Posterior vena cava (tissue), 2 donors: ENCODE measurements at places on chromosomes 1 and 21.

DNA sequence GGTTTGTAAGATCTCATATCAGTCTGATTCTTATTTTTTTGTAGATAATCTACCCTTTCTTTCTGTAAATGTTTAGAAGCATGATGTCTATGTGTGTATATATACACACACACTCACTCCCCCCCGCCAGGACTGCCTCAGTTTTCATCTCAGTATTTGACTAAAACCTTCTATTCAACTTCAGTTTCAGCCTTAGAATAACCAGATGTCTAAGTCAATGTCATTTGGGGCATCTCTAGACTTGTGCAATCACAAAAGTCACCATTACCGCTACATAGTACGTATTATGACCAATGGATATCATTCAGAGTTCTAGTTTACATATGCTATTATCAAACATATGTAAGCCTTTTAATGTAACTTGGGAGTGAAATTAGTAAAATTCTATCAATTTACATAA lies 53.3 kb upstream of the BOLA1 start:
- no peak for DNase-seq

DNA sequence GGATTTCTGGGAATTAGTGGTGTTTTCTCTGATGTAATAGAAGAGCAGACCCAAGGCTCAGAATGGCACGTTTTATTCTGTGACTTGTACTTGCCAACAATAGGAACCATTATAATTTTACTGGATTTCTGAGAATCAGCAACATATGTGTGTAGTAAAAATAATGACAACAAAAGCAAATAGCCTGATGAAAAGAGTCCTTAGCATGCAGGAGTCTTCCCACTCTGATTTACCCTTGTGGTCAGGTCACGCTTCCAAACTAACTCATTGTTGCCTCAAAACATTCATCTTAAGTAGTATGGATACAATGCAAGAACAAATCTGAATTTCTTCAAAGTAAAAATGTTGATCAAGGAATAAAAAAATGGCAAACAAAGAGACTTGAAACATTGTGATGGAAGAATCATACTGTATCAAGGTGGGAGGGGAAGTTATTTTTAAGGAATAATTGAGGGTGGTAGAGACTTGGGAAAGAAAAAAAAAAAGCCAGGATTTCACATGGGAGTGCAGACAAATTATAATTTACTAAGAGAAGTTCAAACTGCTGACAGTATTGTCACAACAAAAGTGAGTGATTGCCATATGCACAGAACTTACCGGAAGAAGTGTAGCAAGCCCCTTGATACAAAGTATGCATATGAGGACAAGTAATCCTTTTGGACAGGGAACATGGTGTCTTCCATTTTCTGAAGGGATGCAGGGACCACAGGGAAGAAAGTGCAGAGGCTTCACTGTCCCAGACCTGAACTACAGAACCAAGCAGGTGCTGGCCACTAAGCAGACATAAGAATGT lies 31.2 kb upstream of the RGL1 start:
- no peak for DNase-seq

- no peak for DNase-seq
Observed at GRCh38 chr1:213251972-213252371, 200.9 kb downstream of the RPS6KC1 start.

DNA sequence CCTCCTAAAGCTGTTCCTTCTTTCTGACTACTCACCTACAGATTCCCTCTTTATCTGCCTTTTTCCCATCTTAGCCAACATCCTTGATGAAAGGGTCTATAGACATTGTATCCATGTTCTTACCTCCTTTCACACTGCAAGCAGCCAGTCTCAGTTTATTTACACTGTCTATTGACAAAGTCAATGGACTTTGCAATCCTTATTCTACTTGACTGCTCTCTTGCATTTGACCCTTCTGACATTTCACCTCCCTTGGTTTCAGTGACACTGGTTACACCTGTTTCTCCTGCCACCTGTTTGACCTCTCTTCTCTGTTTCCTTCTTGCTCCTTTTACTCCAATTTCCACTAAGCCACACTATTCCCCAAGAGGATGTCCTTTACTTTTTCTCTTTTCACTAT lies 224.0 kb upstream of the SNX7 start:
- DNase-seq = no peak

DNA sequence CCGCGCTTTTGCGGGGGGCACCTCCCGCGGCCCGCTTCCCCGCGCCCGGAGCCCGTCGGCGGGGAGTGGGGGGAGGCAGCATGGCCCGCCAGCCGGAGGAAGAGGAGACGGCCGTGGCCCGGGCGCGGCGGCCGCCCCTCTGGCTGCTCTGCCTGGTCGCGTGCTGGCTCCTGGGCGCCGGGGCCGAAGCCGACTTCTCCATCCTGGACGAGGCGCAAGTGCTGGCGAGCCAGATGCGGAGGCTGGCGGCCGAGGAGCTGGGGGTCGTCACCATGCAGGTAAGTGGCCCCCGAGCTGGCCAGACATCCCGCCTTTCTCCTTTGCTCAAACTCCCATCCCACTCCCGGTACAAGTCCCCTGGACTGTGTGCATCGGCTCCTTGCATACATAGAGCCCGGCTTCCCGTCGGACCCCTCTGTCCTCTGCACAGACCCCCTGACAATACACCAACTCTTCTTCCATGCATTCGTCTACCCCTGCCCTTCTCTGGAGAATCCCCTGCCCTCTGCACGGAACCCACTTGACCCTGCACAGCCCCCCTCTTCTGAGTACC lies 812 bp downstream of the CACHD1 start:
- DNase-seq = peak; percentile 81

GRCh38 chr1:90044346-90044745 lies 49.4 kb downstream of the ZNF326 start:
- DNase-seq = no peak

GRCh38 chr1:41073971-41074370 lies 52.4 kb upstream of the SLFNL1 start:
- DNase-seq = no peak

DNA sequence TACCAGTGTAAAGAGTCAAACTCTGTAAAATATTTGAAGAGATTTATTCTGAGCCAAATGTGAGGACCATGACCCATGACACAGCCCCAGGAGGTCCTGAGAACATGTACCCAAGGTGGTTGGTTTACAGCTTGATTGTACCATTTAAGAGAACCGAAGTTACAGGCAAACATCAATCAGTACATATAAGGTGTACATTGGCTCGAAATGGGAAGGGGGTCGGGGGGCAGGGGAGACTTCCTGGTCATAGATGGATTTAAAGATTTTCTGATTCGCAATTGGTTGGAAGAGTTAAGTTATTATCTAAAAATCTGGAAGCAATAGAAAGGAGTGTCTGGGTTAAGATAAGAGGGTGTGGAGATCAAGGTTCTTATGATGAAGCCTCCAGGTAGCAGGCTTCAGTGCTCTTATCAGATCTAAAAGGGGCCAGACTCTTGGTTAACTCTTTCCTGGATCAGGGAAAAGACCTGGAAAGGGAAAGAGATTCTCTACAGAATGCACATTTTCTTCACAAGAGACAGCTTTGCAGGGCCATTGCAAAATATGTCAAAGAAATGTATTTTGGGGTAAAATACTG lies 47.5 kb upstream of the NTPCR start:
- no peak for DNase-seq

DNA sequence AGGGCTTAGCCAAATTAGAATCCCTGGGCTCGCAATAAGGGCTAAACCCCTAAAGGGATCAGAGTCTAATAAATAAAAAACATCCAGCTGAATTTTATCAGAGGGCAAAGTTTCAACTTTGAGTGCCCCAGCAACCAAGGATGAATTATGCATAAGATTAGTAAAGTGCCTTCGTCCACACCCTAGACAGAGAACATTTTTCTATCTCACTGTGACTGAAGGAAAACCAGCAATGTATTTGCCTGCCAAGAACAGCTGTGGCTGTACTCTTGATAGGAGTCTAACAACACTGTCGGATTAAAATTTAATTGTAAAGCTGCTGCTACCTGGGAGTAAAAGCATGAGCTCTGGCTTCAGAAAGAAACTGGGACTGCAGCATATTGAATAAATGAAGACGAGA lies 23.3 kb downstream of the WNT2B start:
- no peak for DNase-seq

DNA sequence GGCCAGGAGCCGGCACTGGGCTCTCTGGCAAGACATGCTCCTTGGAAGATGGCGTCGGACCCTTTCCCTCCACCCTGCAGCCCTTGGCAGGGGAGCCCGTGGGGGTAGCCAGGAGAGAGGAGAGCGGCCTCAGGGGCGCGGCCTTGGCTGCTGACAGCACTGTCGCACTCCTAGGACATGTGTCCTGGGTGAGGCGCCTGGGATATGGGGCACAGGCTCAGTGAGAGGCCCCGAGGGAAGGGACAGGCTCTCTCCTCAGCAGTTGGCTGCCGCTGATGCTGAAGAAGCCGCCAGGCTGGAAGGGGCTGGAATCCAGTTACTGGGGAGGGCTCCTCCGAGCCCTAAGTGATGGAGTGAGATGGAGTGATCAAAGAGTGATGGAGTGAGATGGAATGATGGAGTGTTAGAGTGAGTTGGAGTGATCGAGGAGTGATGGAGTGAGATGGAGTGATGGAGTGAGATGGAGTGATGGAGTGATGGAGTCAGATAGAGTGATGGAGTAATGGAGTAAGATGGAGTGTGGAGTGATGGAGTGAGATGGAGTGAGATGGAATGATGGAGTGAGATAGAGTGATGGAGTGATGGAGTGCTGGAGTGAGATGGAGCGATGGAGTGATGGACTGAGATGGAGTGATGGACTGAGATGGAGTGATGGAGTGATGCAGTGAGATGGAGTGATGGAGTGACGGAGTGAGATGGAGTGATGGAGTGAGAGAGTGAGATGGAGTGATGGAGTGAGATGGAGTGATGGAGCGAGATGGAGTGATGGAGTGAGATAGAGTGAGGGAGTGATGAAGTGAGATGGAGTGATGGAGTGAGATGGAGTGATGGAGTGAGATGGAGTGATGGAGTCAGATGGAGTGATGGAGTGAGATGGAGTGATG lies 27.6 kb upstream of the PKP1 start:
- peak; percentile 75 for DNase-seq

DNA sequence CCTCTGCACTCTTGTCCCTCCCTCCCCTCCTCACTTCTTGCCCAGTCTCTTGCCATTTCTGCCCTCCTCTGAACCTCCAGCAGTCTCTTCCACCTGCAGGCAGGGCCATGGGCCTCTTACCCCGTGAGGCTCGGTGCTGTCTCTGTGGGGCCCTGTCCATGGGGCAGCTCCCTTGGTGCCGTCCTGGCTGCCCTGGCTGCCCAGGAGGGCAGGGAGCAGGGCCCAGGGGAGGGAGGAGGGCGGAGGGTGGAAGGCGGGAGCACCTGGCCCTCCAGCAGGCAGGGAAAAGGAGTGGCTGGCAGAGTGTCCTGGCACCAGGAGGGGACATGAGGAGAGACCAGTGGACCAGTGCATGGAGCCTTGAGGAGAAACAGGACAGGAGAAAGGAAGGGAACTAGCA lies at the start of gene RORC:
RORC (minus strand) TSS at position 198 of the 400 bp plus-strand sequence; CDS start at position 160, 38 bp downstream.
- DNase-seq = no peak

DNA sequence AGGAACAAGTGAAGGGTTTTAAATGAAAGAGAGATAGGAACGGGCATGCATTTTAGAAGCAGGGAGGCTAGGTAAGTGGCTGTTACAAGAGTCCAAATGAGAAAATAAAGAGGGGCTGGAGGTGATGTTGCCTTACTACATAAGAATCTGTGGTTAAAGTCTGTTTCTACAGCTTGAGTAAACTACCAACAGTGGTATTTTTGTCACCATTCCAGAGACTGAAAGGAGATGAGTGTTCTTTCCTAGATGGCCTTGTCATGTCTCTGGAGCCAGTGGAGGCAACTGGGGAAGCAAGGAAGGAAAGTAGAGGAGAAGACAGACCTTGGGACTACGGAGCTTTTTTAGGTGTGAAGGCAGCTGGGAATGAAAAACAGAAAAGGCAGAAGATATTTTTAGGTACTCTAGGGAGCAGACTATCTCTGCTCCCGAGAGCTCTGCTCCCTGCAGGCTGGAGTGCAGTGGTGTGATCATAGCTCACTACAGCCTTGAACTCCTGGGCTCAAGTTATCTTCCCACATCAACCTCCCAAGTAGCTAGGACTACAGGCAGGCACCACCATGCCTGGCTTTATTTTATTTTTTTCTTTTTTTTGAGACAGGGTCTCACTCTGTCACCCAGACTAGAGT lies 12.2 kb downstream of the HDAC1 start:
- peak; percentile 2 for DNase-seq

GRCh38 chr1:32338637-32339145 lies 2.7 kb upstream of the MARCKSL1 start:
- no peak for DNase-seq

DNA sequence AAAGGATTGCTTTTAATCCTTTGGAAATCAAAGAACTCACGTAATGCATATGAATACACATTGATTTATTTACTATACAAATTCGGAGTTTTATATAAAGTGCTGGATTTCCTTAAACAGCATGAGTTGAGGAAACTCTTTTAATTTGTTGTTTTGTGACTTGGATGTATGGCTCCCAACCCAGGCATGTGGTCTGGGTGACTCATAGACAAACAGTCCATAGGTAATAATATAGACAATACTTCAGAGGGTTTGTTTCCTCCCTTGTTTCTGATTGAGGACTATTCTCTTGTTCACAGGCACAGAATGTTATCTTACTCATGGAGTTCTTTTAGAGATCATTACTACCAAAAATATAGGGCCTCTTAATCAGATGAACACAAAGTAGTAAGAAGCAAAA lies 43.8 kb downstream of the XPR1 start:
- DNase-seq = no peak

DNA sequence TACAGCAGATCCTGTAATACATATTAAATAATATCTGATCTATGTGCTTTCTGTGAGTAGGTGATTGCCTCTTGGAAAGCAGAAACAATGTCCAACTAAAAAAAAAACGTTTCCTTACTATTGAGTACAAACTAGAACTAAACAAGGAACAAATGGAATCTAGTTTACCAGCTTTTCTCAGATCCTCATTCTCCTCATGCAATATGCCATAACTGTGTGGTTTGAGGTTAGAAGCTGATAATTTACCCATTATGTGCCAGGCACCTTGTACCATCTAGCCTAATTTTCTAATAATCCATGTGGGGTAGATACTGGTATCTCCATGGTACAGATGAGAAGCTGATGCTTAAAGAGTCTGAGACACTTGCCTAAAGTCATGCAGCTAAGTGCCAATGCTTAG lies 154.7 kb downstream of the PTGER3 start:
- DNase-seq = no peak

DNA sequence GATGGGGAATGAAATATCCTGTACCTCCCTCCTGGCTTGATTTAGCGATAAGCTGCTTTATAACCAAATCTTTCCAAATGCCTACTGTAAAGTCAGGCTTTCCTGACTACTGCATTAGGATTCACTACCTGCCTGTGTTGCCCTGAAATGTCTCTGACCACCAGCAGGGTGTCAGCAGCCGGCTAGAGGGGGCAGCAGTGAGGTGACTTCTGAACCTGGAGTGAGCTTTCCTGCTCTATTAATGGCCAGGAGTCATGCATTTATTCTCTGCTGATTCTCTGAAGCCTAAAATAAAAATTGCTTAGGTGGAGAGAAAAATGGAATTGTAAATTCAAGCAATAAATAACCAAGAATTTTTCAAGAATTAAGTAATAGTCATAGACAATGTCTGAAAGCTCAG lies 2.5 kb downstream of the BACE2 start:
- DNase-seq = no peak
